NT2/D1 (cell line): ENCODE measurements at places on chromosomes 3 and 15.

GRCh38 chr3:3798631-3799113 is 559 bp upstream of the LRRN1 start:
- peak; percentile 35 for DNase-seq

DNA sequence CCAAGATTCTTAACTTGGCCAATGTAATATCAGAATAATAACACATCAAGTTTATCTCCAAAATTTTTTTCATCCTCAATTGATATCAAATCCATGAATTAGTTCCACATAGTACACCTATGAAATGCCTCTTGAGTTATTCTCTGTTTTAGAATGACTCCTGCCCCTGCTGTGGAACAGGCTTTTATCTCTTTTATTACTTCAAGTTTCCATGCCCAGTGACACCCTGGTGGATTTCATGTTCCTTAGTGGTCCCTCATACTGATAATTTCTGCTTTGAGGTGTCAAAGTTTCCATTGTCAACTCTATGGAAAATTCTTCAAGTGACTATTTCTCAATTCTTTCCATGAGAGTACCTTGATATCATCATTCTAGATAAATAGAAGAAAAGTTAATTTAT is 24.6 kb downstream of the PLSCR1 start:
- DNase-seq, result no peak

DNA sequence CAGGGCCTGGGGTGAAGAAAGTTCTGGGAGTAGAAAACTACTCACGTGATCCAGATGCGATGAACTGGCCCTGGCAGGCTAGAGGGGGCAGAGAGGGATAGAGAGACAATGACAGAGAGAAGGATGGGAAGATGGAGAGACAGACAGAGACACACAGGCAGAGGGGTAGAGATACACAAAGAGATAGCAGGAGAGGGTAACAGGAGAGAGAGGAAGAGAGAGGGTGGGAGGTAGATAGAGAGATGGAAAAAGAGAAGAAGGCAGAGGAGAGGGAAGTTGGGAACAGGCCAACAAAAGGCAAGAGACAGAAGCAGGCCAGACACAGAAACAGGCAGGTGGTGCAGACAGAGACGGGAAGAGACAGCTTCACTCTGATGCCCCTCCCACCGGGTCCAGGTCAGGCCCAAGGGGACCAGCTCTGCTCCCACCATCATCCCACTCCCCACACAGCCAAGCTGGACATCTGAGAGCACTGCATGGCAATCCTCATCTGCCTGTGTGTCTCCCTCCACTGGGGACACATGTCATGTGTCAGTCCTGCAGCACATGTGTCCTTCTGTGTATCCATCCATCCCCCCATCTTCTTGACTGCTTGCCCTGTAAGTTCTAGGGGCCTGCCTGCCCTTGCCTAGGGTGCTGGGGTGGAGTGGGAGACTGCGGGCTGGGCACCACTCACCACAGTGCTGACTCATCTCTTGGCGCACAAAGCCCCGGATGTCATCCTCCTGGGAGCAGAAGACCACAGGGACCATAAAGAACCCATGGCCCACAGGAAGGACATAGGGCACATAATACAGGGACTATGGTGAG is 2.2 kb upstream of the UCN2 start:
- no peak for DNase-seq

- DNase-seq, result no peak
Measured at GRCh38 chr3:164537485-164537884, 540.8 kb downstream of the SI start.

- DNase-seq, result no peak
Measured at GRCh38 chr3:158165141-158165655, 55.3 kb downstream of the RSRC1 start.

GRCh38 chr3:47117807-47118364 is 46.0 kb downstream of the SETD2 start:
- no peak for DNase-seq

DNA sequence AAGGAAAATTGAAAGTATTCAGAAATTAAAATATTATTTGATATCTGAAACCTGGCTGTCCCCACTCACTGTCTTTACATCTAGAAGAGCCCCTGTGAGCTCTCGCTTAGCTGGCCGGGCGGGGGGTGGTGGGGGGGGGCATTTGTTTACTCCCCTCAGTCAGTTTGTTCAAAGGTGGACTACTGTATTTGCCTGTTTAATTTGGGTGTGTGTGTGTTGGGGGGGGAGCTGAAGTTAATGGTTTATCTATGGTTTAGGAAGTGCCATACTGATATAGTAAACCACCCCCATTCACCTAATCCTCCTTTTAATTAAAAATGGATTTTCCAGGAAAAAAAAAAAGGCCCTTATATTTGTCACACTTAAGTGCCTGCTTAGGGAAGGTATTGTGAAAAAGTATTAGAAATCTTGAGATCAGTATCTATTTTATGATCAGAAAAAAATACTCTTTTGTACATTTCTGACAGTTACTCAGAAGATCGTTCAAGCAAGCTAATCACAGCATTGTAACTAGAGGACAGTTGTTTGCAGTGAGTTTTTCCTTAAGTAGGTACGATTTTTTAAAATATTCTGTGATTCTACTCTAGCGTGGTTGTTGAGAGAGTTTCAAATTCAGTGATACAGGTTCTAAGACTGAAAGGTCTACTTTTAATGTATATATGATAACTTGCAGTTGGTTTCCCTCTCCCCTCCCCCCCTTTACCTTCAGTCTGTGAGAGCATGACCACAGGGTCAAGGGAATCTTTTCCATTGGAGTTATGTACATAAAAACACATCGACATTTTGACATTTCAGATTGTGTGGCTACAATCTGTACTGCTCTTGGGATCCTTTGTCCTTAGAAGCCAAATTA is 8.5 kb downstream of the NR2F2 start:
- DNase-seq, result no peak
